ENCODE measurements at places on chromosomes 3 and 15.

DNA sequence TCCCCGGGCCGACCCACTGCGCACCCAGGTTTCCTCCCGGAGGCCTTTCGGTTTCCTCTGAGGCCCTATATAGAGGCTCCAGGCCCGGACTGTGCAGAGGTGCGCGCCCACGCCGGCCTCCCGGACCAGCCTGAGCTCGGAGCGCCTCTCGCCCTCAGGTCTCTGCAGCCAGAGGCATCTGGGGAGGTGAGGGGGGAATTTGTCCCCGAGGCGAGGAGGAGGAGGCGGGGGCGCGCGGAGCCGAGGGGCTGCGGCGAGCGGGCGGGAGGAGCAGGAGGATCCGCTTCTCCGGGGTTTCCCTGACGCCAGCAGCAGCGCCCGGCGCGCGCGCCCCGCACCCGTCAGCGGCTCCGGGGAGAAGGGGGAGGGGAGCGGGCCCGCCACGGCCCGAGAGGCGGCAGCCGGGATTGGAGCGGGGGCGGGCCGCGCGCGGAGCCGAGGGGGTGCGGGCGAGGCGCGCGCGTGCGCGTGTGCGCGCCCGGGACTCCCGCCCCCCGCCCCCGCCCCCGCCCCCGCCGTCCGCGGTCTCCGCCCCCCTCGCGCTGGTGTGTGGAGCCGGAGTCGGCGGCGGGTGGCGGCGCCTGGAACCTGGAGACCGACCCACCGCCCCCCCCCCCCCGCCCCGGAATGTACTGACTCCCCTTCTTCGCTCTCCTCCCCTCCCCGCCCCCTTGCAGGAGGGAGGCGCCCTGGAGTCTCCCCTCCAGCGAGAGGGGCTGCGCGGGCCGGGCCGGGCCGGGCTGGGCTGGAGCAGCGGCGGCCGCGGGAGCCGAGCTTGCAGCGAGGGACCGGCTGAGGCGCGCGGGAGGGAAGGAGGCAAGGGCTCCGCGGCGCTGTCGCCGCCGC, at the start of gene NEO1:
NEO1 (plus strand) TSS at position 657 of the 846 bp plus-strand sequence. CDS start 213 bp downstream, outside the sequence.
- peak within 1 kb of the TSS; percentile 71 for H3K27ac ChIP-seq
- H3K36me3 ChIP-seq, result no peaks in the 10 kb centered on the region
- DNase-seq, result peak; percentile 82
- peak within 1 kb of the TSS; percentile 93 for H3K4me3 ChIP-seq

DNA sequence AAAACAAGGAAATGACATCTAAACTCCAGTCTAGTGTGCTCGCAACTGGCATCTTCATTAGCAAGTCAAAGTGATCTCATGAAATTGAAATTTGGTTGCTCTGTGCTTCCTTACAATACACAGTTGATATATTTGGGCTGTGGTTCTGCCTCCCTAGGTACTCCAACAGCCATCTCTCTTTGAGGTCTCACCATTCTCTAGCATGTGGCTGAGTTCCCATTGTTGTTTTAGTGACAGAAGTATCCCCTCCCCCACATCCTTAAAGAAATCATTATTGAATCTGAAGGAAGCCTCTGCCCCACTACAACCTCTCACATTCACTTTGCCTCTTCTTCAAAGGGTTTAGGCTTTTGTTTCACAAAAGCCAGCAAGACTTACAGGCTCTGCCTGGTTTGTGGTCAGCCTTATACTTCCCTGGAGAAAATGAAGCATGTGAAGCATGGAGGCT, 516.5 kb downstream of the NLGN1 start:
- no peaks in the 10 kb centered on the region for H3K36me3 ChIP-seq
- no peak overlapping the region for H3K27ac ChIP-seq
- no peaks in the 10 kb centered on the region for H3K4me1 ChIP-seq
- no peak for DNase-seq
- no peaks in the 10 kb centered on the region for H3K27me3 ChIP-seq

- H3K36me3 ChIP-seq, result peaks cover 9% of the 10 kb centered on the region
- no peaks in the 10 kb centered on the region for H3K27me3 ChIP-seq
- DNase-seq, result no peak
- H3K4me1 ChIP-seq, result peaks cover 14% of the 10 kb centered on the region
- no peak overlapping the region for H3K4me3 ChIP-seq
Observed at GRCh38 chr15:42203891-42204290, 4.2 kb downstream of the VPS39 start.

GRCh38 chr3:123505820-123506219, 56.9 kb upstream of the ADCY5 start:
- no peaks in the 10 kb centered on the region for H3K4me1 ChIP-seq
- no peak for DNase-seq
- H3K4me3 ChIP-seq, result no peak overlapping the region

DNA sequence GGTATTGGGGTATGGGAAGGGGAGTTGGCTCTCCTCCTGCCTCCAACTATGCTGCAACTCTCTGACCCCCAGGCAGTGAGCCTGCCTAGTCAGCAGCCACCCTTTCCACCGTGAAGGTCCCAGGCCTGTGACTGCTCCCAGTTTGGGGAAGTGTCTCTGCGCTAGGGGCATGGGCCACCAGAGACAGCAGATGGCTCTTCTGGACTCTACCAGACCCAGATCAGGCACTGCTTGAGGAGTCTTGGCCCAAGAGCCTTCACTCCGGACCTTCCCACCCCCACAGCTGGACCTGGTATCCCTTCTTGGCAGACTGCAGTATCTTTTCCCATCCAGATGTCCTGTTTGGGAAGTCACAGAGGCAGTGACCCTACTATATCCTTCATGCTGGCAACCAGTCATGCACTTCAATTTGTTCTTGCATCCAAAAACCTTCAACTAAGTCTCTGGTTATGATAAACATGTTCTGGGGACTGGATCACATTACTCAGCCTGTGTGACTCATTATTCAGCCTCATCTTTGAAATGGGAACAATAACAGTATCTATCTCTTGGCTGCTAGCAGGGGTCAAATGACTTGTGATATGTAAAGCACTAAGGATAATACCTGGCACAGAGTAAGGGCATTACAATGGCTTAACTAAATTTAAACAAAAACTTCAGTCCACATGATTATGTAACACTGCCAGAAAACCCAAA, 62.7 kb downstream of the POMGNT2 start:
- H3K27me3 ChIP-seq, result no peaks in the 10 kb centered on the region
- DNase-seq, result no peak
- no peak overlapping the region for H3K27ac ChIP-seq
- no peak overlapping the region for H3K4me3 ChIP-seq

DNA sequence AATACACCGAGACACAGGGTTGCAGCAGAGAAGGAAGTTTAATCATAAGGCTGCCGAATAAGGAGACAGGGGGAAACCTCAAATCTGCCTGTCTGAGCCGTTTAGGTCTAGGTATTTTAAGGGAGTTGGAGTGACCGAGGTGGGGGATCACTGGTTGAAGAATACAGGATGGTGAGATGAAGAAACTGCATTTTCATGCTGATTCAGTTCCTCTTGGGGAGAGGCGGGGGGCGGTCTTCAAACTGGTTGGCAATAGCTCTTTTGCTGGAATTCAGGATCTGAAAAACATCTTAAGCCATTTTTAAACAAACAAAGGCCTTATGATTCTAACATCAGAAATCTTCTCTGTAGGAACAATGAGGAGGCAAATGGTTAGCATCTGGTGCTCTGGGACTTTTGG, 699.5 kb upstream of the CFAP20DC start:
- no peaks in the 10 kb centered on the region for H3K4me1 ChIP-seq
- DNase-seq, result no peak
- peaks cover 6% of the 10 kb centered on the region for H3K36me3 ChIP-seq
- H3K4me3 ChIP-seq, result no peak overlapping the region

GRCh38 chr15:69916169-69916785, 181.4 kb downstream of the TLE3 start:
- no peaks in the 10 kb centered on the region for H3K4me1 ChIP-seq
- H3K36me3 ChIP-seq, result no peaks in the 10 kb centered on the region
- no peaks in the 10 kb centered on the region for H3K27me3 ChIP-seq
- no peak overlapping the region for H3K27ac ChIP-seq
- no peak overlapping the region for H3K4me3 ChIP-seq

GRCh38 chr15:93072411-93073394, 16.3 kb downstream of the RGMA start:
- no peak overlapping the region for H3K27ac ChIP-seq
- H3K4me1 ChIP-seq, result peaks cover 15% of the 10 kb centered on the region
- peaks cover 27% of the 10 kb centered on the region for H3K27me3 ChIP-seq
- DNase-seq, result no peak
- no peak overlapping the region for H3K4me3 ChIP-seq
- no peaks in the 10 kb centered on the region for H3K36me3 ChIP-seq

DNA sequence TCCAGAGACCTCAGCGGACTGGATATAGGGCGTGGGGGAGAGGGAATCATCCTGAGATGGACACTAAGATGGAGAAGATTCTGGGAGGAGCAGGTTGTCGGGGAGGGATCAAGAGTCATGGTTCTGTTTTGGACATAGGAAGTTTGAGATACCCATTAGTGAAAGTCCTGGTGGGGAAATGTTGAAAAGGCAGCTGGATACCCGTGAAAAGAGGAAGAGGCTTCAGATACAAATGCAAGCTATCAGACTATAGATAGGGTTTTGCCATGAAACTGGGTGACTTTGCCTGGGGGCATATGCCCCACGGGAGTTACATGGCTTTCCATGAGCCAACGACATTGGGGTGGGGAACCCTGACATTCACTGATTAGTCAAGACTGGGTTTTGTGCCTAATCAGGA, 1.1 kb upstream of the GPR62 start:
- no peak overlapping the region for H3K4me3 ChIP-seq
- no peak for DNase-seq
- H3K27ac ChIP-seq, result no peak overlapping the region

DNA sequence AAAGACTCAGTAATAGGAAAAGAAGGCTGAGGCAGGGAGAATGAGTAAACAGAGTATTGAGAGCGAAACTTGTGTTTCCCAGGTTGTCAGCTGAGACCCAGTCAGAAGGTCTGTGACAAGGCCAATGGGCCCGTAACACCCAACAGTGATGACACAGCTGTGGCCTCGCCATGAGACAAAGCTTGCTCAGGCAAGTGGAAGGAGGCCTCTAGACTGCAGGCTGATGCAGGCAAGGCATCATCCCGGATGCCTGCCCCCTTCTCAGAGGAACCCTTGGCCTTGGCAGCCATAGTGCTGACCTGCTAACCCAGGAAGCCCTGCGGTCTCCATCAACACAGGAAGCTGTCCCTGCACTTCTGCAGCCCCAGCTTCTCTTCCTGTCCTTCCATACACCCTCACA, 15.4 kb downstream of the RAB6B start:
- H3K4me1 ChIP-seq, result peaks cover 3% of the 10 kb centered on the region
- H3K27me3 ChIP-seq, result no peaks in the 10 kb centered on the region
- no peak overlapping the region for H3K4me3 ChIP-seq
- no peak for DNase-seq

DNA sequence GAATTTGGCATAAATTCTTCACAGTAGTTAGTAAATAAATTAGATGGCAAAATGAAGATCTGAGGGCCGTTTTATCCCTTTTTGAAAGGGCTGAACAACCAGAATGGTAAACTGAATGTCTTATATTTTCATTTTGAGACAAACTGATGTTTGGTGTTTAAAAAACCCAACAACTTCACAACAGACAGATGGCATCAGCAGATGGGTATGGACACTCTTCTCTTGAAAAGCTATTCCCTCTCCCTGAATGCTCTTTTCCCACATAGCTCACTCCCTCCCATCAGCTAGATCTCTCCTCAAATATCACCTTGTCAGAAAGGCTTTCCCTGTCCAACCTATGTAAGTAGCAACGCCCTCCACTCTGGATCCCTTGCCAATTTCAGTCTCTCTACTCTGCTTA, 33.3 kb downstream of the EMC4 start:
- H3K27me3 ChIP-seq, result no peaks in the 10 kb centered on the region
- H3K4me1 ChIP-seq, result no peaks in the 10 kb centered on the region
- no peak for DNase-seq
- H3K4me3 ChIP-seq, result no peak overlapping the region
- H3K27ac ChIP-seq, result no peak overlapping the region
- H3K36me3 ChIP-seq, result peaks cover 30% of the 10 kb centered on the region

DNA sequence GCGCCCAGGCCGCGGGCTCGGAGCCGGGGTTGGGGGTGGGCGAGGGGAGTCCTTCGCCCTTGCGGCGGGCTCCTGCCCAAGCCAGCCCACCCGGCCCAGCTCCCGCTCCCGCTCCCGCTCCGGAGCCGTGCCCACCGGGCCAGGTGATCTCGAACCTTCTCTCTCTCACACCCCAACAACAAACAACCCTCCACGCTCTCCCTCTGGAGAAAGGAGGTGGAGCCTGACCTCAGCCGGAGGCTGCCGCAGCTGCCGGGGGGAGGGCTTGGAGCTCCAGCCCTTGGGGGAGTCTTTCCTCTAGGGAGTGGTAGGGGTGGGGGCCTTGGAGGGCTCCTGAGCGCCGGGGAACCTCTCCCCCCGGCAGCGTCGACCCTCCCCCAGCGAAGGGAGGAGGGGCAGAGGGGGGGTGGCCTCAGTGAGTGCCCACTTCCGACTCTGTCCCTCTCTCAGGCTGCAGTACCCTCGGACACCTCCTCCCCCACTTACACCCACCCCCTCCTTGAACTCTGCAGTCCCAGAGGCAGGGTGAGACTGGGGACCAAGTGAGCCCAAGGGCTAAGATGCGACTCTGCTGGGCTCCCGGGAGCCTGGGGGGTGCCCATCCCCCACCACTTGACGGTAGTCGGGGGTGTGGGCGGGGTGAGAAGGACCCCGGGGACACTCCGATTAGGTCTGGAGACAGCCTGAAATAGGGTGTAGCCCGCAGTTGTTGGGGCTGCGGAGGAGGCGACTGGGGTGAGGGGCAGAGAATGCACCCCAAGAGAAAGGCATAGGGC, 4.4 kb upstream of the BAHD1 start:
- DNase-seq, result no peak
- no peaks in the 10 kb centered on the region for H3K36me3 ChIP-seq
- no peak overlapping the region for H3K27ac ChIP-seq
- peak overlapping the region; percentile 50 for H3K4me3 ChIP-seq

- no peak for DNase-seq
- no peak overlapping the region for H3K4me3 ChIP-seq
- H3K36me3 ChIP-seq, result no peaks in the 10 kb centered on the region
- H3K27me3 ChIP-seq, result no peaks in the 10 kb centered on the region
Observed at GRCh38 chr3:2823031-2823430, 287.1 kb downstream of the IL5RA start.

DNA sequence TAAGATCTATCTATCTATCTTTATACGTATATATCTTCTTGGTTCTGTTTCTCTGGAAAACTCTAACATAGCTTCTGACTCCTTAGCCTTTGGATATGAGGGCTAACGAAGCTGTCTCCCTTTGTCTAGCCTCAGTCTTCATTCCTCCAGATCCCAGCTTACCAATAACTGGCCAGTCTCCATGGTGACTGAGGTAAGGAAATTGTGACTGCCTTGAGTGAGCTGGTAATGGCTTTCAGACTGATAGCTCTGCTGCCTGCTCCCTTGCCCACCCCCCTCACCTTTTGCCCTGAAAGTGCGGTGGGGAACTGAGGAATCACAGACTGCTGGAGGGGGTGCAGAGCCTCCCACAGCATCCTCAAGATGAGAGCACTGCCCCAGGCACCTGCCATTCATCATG, 65.8 kb upstream of the ABHD17C start:
- H3K4me3 ChIP-seq, result no peak overlapping the region
- H3K27me3 ChIP-seq, result no peaks in the 10 kb centered on the region
- DNase-seq, result no peak
- H3K4me1 ChIP-seq, result no peaks in the 10 kb centered on the region
- no peaks in the 10 kb centered on the region for H3K36me3 ChIP-seq
